Activated CD8-positive, alpha-beta memory T cell treated with anti-CD3 and anti-CD28 coated beads for 24 hours (primary cell): ENCODE measurements at places on chromosomes 7 and 10.

GRCh38 chr7:105707967-105708762 lies 126.9 kb upstream of the EFCAB10 start:
- no peak for DNase-seq

- DNase-seq = no peak
Measured at GRCh38 chr7:130356876-130357611, 12.4 kb downstream of the CPA5 start.

DNA sequence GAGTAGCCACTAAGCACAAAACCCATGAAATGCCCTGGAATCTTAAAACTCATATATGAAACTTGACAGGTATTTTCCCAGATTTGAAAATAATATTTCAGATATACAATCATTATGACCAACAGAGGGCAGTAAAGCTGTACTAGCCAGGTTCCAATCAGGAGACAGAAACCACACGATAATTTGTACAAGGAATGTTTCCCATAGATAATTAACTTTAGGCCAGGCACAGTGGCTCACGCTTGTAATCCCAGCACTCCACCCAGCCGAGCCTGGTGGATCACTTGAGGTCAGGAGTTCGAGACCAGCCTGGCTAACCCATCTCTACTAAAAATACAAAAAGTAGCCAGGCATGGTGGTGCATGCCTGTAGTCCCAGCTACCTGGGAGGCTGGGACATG lies 31.0 kb upstream of the NUB1 start:
- no peak for DNase-seq

GRCh38 chr7:134645935-134646334 lies 718 bp upstream of the BPGM start:
- DNase-seq = no peak

GRCh38 chr10:86042161-86042560 lies 324.4 kb downstream of the GRID1 start:
- DNase-seq = peak; percentile 40

DNA sequence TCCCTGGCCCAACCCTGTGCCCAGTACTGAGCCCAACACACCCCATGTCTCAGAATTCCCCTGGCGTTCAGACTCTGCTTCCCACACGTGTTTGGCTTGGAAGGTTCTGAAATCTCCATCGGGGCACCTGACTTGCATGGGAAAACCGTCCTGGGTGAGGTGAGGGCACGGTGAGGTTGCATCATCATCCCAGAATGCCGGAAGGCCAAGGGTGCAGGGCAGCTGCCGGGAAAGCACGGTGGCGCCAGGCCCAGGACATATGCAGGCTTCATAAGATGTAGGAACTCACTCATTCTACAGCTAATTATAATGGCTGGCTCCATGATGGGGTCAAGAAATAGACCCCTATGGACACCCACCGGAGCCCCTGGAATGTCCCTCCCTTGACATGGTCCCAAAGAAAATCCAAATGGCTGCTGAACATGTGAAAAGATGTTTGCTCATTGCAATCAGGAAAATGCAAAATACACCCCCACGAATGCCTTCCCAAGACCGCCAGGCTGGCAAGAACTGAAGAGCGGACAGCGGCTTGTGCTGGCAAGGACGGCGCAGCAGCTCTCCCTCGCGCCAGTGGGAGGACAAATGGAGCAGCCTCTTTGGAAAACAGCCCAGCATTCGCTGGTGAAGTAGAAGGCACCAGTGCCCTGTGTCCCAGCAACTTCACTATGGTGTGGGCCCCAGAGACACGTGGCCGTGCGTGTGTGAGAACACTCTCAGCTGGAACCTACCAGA lies 2.3 kb downstream of the KNDC1 start:
- peak; percentile 44 for DNase-seq

- no peak for DNase-seq
Measured at GRCh38 chr7:66344166-66344565, 139.0 kb downstream of the TPST1 start.

- no peak for DNase-seq
Measured at GRCh38 chr10:51224671-51225161, 150.4 kb downstream of the PRKG1 start.

- DNase-seq = no peak
Measured at GRCh38 chr10:18542832-18543231, 108.6 kb downstream of the NSUN6 start.

GRCh38 chr10:69901022-69901421 lies 99.3 kb downstream of the COL13A1 start:
- no peak for DNase-seq

DNA sequence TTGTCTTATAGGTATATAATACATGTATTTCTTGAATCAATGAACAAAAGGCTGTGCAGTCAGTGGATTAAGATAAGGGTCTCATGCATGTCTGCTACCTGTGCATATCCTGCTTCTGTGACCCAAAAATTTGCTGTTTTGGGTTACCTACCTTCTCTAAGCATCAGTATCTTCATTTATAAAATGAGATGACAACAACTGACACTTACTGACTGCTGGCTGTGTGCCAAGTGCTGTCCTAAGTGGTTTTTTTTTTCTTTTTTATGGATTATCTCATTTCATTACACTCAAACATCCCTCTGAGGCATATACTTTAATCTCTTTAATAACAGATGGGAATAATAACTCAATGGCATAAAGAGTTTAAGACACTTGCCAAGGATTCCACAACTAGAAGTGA lies 2.1 kb downstream of the PDK4 start:
- no peak for DNase-seq

- no peak for DNase-seq
Measured at GRCh38 chr10:75207079-75207856, 3.3 kb upstream of the VDAC2 start.

DNA sequence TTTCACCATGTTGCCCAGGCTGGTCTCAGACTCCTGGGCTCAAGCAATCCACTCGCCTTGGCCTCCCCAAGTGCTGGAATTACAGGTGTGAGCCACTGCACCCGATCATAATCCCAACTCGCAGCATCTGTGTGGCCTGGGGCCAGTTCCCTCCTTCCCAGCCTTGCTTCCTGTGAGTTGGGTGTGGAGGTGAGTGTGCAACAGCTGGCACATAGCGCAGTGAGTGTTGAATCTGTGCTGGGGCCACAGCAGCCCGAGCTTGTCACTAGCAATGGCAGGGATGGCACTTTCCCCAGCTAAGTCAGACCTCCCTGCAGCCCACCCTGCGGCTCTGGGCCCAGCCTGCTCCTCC lies 12.2 kb downstream of the TMEM184A start:
- no peak for DNase-seq

GRCh38 chr10:20656886-20657285 lies 240.2 kb downstream of the NEBL start:
- no peak for DNase-seq

- DNase-seq = no peak
Measured at GRCh38 chr7:2815875-2816245, 28.2 kb downstream of the GNA12 start.

DNA sequence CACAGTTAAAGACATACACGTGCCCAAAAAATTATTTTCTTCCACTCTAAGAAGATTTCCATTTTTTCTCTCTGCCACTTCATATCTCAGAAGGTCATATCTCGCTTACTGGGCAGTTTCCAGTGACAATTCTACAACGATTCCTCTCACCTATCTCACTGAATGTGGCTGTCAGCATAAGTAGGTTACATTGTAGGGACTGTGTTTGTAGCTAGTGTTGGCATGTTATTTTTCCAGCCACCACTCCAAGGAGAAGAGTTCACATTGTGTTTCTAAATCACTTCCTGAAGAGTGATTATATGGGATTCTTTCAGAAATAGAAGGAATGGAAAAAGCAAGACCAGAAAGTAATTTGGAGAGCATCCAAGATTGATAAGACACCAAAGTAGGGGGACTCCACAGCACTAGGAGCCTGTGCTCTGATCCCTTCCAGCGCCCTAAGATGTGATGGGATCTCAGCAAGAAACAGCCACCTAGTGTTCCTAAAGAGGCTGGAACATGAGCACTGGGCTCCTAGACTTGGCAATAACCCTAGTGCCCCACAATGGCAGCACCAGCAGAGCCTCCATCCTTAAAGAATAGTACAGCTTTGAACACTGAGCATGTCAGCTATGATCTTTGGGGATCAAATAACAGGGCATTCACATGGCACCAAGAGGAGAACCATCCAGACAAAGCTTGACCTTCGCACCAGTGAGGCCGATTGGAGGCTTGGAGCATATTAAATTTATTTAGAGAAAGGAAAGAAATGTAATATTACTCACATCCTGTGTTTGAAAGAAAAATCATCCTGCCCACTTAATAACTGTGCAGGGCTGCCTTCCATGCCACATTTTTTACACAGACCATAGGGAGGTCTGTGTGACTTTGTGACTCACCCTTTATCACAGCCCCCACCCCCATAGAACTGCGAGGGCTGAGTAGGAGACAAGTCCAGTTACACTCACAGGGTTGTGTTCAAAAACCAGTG lies 51.8 kb downstream of the CAV1 start:
- no peak for DNase-seq

GRCh38 chr7:333393-333764 lies 43.4 kb downstream of the FOXL3 start:
- no peak for DNase-seq

GRCh38 chr7:151351967-151352366 lies 10.4 kb downstream of the NUB1 start:
- DNase-seq = peak; percentile 73

GRCh38 chr7:36928311-36928710 lies 204.0 kb upstream of the AOAH start:
- DNase-seq = no peak

DNA sequence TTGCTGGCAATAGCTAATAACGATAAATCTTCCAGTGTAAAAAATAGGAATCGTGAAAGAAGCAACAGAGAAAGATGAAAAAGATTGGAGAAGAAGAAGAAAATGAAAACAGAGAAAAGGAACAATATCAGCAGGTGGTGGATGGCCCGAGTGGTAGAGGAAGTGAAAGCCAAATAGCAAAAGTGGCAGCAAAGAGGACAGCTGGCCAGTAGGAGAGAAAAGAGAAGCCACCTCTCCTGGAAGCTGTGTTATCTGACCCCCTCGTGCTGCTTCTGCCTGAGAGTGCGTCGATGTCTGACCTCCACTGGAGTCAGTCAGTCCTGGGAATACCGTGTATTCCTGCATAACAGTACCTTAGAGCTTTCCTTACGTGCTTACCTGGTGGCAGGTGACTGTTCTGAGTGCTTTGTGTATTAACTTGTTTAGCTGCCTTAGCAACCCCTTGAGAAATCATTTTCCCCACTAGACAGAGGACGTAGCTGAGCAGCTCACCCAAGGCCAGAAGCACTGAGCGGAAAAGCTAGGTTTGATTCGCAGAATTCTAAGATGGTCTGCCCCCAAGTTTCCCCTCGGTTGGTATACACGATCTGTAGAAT lies 88.3 kb downstream of the CHN2 start:
- DNase-seq = no peak

DNA sequence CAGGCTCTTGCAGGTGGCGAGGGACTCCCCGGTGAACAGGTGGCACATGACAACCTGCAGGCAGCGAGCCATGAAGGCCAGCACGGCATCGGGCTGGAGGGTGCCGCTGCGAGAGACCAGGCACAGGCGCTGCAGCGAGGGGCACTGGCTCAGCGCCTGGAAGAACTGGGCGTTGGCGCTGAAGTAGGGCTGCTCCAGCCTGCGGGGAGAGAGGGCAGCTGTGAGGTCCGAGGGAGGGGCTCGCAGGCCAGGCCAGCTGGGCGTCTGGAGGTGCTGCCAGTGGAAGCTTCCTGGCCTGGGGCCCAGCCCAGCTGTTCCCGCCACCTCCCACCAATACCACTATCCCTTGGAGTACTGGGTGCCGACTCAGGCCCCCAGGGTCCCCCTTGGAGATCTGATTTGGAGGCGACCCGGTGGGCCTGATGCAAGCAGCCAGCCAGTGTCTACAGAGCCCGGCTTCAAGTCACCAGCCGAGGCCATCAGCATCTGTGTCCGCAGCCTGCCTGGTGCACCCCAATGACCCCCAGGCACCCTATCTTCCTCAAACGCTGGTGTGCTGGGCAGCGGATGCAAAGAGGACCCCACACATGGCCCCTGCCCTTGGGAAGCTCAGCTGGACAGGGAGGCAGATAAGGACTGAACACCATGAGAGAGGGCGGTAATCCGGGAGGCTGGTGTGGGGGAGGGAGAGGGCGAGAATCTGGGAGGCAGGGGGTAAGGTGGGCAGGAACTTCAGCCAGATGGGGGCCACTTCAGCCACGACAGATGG lies 67.8 kb upstream of the TNRC18 start:
- no peak for DNase-seq

GRCh38 chr7:48962821-48963505 lies 38.6 kb downstream of the CDC14C start:
- no peak for DNase-seq

DNA sequence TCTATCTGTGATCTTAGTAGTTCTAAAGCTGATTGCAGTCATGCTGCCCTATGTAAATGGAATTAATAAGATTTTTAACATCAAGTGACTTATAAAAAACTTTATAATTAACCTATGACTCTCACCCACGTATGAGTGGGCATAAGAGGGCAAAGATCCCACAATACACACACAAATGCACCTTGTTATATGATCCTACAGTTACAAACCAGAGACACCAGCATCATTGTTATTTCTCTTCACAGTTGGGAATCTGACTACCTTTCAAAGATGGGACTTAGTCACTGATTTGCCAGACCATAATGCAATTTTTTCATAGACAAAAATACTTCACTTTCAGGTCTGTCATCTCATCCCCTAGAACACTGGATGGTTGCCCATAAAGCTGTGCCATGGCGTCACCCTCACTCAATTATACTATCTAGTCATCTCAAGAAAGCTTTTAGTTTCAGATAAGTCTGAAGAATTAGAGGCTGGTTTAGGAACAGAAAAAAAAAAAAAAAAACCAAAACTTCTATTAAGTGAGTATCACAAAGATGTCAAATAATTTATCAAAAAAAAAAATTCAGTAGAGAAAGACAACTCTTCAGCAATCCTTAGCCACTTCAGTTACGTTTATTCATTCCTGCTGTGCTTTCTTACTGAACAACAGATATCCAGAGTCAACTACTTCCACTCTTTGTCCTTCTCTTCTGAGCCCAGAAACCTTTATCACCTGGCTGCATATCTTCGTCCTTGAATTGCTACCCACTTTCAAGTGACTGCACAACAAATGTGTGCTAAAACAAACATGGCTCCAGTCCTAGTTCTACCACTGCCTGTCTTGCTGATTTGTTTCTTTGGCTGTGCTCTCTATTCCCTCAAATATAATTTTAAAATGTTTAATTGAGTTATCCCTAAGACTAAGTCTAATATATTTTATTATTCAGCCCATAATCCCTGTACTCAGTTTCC lies 175.0 kb upstream of the CHRM2 start:
- no peak for DNase-seq

GRCh38 chr10:59854571-59854970 lies 51.8 kb downstream of the CCDC6 start:
- no peak for DNase-seq
